ENCODE measurements at places on chromosomes 2 and 18.

DNA sequence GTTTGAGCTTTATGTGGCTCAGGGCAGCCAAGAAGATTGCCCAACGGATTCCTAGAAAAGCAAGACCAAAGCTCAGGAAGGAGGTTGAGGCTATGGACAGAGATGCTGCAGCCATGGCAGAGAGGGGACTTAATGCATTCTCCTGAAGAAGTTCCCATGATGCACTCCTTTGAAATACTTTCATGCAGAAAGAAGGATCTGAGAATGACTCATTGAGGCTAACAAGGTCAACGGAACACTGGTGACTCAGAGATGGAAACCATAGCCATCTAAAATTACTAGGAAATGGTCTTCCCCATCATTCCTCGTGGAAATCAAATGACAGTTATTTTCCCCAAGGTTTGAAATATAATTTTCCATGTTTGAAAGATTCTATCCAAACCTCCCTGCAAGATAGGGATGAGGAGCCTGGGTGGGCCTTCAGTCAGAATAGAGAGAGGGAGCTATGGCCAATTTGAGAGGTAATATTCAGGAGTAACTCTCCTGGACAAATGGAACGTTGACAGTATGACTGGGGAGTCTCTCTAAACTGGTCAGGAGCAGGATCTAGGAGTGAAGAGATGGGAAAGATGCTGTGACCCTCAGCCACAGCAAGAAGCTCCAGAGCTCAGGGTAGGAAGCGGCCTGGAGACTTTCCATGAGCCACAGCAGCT lies 63.0 kb downstream of the REEP1 start:
- peak; percentile 56 for DNase-seq

GRCh38 chr2:52072949-52073348 lies 1041.0 kb upstream of the NRXN1 start:
- no peak for DNase-seq

GRCh38 chr2:70558195-70558808 lies 4.7 kb upstream of the TGFA start:
- DNase-seq = no peak

GRCh38 chr18:3236470-3236869 lies 11.1 kb upstream of the MYL12A start:
- no peak for DNase-seq

- DNase-seq = no peak
Measured at GRCh38 chr2:2620604-2621003, 289.5 kb upstream of the MYT1L start.

- no peak for DNase-seq
Measured at GRCh38 chr2:88696611-88697010, 5.1 kb downstream of the RPIA start.

- no peak for DNase-seq
Measured at GRCh38 chr18:48186131-48186766, 222.9 kb downstream of the ZBTB7C start.

DNA sequence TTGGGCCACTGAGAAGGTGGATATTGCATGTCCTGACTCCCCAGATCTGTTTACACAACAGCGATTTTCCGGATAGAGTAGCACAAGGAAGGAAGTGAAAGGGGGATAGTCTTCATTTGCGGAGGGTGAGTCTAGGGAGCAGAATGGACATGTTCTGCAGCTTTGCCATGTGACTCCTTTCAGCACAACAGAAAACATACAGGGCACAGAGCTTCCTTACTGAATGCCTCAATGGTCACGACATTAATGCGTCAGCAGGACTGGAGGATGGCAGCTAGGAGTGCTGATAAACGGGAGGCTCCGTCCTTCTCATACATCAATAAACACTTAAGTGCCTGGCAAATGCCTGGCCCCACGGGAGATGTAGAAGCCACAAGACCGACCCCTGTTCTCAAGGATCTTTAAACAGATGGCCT lies 163.0 kb downstream of the FAM210A start:
- no peak for DNase-seq

DNA sequence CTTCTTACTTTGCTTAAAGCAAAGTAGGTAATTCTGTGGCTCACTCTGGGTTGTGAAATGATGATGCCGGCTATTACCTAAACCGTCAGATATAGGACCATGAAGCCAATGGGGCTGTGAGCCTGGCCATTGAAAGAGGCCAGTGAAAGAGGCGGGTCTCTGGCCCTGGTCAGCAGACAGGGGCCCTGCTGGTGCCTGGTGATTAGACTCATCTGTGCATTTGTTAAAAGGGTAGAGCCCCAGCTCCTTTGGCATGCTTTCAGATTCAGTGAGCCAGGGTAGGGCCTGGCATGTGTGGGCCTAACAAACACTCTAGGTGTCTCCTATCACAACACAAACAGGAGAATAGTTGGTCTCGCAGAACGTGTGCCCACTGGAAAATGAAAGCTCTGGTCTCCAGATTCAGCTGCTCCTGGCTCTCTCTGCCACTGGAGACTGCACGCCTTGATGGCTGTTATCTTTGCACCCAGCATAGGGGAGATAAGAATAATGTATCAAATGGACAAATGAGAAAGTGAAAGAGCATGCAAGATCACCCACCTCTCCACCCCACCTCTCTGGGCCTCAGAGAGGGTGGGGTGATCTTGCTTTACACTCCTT lies 6.9 kb downstream of the LRRC30 start:
- no peak for DNase-seq

DNA sequence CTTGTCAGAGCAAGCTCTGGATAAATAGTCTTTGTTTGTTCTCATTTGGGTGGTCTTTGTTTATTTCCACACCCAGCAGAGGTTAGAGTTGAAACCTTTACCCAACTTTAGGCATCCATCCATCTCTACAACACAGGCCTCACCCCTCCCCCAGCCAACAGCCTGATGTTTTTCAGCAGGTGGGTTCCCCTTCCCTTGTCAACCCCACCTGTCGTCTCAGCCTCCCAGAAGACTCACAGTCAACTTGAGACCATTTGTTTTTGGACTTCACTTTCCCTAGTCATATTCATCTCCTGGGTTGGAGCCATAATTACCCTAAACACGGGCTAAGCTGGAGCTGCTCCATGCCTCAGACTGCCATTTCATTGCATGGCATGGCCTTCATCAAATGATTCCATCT lies 31.7 kb upstream of the IL36G start:
- DNase-seq = no peak

- DNase-seq = no peak
Measured at GRCh38 chr2:240586919-240587800, 626 bp downstream of the CAPN10 start.

DNA sequence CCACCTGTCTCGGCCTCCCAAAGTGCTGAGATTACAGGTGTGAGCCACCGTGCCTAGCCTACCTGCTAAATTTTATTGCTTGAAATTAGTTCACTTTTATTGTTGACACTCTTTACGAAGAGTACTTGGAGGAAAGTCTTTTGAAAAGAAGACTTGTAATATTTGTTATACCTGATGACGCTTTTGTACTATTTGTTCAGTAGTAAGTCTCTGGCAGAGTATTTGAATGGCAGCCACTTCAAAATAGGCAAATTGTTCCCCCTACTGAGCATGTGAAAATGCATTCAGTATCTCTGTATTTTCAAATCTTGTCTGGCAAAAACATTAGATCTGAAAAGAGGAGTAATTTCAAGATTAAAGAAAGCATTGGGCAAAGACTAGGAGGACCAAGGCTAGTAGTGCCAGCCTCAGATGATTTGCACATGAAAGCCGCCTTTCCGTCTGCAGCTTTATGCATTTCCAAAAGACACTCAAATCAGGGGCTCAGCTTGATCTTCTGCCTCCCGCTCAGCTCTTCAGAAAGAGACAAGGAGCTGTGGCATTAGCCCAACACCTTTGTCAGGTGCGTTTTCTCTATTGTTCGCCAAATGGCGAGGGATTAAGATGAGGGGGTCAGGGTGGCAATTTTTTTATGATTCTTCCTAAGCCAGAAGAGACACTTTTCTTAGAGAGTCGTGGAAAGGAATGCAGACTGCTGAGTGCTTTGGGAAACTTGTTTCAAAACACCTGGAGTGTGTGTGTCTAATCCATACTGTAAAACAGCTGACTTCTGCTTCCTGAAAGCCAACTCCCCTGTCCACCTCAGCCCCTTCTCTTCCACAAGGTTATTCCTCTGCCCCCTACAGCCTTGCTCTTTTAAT lies 18.8 kb upstream of the FOXI3 start:
- DNase-seq = no peak

All from GM12878 (cell line).